ENCODE measurements at places on chromosomes 2 and 18. TPM values are rescaled to one million over a fixed set of nuclear protein-coding genes. Genes with fewer than 3 reads are reported as not detected.

The ACSL3 gene
- total RNA-seq = 65.7 TPM

DNA sequence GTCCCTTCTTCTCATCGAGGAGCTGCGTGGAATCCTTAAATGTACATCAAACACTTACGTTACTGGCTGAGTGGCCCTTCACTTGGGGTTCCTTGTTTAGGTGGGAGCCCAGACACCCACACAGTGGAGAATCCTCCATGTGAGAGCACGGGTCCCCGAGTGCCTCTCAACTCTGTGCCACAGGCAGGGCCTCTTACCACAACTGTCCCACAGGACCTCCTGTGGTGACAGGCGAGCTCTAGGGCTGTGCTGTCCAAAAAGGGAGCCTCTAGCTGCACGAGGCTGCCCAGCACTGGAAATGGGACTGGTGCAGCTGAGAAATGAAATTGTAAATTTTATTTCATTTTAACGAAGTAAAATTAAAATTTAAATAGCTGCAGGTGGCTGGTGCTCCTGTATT, 145.7 kb downstream of the DYSF start:
- no peak for DNase-seq

The TWIST2 gene
- 1.9 TPM for total RNA-seq

- no peak for DNase-seq
These were observed 463.7 kb downstream of the CDH2 start for GRCh38 chr18:27713037-27713737.

The HOXD9 gene
- total RNA-seq = not detected

DNA sequence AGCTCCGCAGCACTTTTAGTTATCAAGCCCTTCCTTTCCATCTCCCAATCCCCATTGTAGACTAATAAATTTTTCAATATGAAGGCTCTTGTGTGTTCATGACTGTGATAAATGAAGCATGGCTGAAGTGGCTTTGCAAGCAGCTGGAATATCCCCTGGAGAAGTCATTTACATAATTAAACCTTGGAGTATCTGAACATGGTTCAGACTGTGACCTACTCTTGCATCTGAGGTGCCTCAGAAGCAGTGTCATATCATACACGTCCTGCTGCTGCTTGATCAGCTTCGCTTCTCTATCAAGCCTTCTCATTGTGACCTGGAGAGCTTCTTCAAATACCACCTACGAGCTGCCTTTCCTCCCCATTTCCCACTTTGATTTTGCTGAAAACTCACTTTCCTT, 48.4 kb upstream of the ZNF397 start:
- no peak for DNase-seq

DNA sequence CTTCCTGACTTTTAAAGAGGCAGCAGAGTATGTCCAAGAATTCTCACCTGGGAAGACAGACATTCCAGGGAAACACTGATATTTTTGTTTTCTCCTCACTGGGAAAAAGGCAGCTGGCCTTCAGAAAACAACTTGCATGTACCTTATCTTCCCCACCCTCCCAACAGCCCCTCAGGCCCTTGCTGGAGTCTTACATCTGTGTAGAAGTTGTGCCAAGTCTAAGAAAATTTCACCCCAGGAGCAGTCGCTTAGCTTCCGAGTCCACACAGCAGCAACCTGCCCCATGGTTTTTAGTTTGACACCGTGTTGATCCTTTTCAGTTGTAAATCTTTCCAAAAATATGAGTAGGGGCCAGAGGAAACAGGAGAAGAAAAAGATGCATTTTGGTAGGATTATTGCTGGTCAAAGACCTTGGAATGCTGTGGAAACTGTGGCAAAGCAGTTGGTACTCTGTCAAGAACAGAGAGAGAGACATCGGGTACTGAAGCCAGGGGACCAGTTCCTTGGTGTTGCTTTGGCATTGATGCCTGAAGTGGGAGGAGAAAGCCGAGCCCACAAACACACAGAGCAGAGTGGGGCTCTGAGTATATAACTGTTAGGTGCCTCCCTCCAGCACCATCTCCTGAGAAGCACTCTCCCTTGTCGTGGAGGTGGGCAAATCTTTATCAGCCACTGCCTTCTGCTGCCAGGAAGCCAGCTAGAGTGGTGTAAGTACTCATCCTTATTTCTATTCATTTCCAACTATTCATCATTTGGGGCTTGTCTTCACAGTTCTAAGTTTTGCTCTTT, at the start of gene SLC14A1:
Gene SLC14A1 (plus strand): TSS at position 615 of the 789 bp plus-strand sequence. CDS start 6,140 bp downstream, outside the sequence.
- peak; percentile 33 for DNase-seq

DNA sequence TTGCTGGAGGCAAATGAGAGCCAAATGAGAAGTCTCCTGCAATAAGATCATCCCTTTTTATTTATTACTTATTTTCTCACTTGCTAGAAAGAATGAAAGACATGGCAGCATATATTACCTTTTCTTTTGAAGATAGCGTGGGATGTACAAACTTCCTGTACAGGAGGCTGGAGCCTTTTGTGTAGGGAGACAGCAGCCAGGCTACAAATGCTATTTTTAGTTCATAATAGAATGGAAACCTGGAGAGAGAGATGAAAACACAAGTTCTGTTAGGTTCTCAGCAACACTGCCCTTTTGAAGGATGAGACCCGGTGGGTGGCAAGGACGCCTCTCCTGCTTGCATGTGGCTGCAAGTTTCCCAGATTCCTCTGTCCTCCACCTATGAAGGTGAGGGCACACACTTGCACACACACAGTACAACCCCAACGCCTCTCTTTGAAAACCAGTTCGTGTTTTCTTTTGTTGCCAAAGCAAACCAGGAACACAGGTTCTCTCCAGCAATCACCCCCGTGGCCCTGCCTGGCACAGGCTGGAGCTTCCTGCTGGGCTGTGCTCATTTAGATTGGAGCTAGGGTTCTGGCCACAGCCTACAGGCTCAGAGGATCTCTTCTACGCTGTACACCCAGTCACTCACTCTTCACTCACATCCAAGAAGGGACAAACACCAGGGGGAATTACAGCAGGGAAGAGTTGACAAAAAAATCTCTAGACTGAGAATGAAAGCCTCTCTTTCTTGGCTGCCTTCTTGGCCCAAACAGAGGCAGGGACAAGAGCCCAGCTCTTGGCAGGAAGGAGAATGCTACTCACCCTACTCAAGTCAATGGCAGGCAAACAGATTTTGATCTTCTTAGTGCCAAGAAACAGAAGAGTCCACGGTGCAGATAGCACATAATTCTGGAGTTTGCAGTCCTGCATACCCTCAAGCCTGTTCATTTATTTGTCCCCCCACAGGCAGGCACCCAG, 55.6 kb downstream of the MRPL35 start:
- no peak for DNase-seq

DNA sequence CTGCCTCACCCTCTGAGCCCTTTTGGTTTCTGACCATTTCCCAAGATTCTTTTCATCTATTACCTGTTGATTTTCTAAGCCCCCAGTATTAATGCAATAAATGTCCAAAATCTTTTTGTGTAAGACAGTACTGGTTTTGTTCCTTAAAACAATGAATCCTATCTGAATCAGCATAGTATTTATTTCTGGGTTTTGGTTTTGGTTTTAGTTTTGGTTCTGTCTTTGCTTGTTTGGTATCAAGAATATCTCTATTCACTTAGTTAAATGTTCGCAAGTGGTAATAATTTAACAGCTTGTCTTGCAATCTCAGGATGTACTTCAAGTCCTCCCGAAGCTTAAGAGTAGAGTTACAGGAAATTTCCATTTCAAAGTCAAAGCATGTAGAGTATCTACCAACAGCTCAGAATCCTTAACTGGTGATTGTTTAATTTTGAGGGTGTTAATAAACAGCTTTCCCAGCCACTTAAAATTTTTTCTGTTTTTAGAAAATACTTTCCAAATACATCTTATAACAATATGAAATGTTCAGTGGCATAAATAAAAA, 67.7 kb upstream of the NEDD4L start:
- DNase-seq = no peak

GRCh38 chr2:22329211-22330154, 1055.5 kb upstream of the KLHL29 start:
- no peak for DNase-seq

DNA sequence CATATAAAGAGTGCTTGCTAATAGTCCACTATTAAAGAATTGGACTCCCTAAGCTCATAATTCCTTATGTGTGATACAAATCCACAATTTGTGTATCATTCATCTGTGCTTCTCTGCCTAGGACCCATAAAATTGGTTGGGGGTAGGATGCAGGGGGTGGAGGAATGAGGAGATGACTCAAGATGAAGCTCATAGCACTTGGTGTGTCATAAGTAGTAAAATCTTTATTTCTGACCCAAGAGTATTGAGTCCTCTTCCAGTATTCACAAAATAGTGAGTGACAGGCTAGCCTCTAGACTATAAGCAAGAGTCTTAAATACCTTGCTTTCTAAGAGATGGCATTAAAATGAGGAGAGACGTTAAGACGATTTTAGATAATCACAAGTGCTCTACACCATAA, 390.9 kb upstream of the CDH19 start:
- no peak for DNase-seq

- no peak for DNase-seq
These were observed 170.2 kb upstream of the RAB12 start for GRCh38 chr18:8439055-8439454.

The LOXL3 gene
- total RNA-seq = 6.9 TPM

The NTSR2 gene
- total RNA-seq = not detected

DNA sequence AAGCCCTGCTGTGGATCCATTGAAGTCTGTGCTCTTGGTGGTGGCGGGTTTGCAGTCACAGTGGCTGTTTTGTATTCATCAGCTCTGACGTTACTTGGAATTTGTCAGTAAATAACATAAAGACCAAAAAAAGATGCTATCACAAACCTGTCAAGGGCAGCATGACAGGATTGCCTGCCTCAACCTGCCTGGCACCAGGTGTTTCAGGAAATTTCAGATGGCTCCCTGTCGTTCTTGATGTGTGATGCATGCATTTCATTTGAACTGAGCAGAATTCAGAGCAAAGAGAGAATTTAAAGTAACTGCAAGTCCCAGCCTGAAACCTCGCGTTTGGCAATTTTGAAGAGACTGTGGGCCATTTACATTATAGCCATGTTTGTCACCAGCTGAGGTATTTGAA, 50.3 kb upstream of the EPC2 start:
- no peak for DNase-seq

- no peak for DNase-seq
These were observed 84.3 kb downstream of the RPRM start for GRCh38 chr2:153394247-153394646.

GRCh38 chr18:28163201-28163775, 13.6 kb downstream of the CDH2 start:
- no peak for DNase-seq

The KLHL29 gene
- total RNA-seq = 2.1 TPM

DNA sequence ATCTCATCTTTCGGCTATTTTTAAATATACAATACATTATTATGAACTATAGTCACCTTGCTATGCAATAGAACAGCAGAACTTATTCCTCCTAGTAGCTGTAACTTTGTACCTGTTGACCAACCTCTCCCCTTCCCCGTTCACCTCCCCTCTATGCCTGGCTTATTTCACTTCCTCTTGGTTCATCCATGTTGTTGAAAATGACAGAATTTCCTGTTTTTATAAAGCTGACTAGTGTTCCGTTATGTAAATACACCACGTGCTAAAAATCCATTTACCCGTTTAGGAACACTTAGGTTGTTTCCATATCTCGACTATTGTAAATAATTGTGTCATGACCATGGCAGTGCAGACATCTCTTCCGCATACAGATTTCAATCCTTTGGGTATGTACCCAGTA, 10.3 kb downstream of the ALPI start:
- DNase-seq = no peak

Data from endodermal cell (in vitro differentiated cells).